ENCODE measurements at places on chromosomes 1 and 21.

DNA sequence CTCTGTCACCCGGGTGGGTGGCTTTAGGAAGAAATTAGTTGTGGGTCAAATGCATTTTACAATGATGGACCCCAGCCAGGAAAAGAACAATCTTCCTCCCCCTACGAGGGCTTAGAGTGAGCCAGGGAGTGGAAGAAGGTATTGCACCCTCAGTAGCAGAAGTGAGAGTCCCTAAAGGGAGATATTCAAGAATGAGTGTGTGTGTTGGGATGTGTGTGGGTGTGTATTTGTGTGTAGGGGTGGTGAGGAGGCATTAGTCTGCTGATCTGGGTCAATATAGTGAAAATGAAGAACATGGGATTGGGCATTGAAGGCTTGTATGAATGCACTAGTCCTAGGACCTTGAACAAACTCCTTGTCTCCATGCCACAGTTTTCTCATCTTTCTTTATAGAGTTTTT is 85.2 kb upstream of the RUNX1 start:
- no peak for DNase-seq

- no peak for DNase-seq
Observed at GRCh38 chr21:37075214-37075770, 2.2 kb downstream of the TTC3 start.

GRCh38 chr1:25676488-25676887 is 59.9 kb downstream of the MAN1C1 start:
- DNase-seq, result no peak

DNA sequence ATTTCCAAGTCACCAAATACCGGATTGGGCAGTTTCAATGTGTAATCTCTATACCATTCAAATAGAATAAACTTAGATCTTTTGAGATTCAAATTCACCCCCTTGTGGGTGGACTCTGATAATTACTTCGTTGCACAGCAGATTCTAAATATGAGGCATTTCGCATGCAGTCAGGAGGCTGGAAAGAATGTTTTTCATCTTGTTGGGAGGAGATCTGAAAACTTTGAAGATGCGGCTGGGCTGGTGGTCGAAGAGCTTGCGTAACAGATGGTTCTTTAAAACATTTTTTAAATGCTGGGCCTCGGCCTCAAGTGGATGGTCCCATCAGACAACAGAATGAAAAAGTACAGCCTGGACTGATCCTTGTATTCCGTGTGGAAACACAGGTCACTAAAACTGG is 10.4 kb downstream of the NR5A2 start:
- no peak for DNase-seq

- no peak for DNase-seq
Observed at GRCh38 chr1:58528518-58528917, 18.0 kb downstream of the OMA1 start.

GRCh38 chr1:8274352-8274751 is 43.6 kb upstream of the SLC45A1 start:
- no peak for DNase-seq

- DNase-seq, result no peak
Observed at GRCh38 chr1:160776178-160776577, 19.8 kb upstream of the LY9 start.

DNA sequence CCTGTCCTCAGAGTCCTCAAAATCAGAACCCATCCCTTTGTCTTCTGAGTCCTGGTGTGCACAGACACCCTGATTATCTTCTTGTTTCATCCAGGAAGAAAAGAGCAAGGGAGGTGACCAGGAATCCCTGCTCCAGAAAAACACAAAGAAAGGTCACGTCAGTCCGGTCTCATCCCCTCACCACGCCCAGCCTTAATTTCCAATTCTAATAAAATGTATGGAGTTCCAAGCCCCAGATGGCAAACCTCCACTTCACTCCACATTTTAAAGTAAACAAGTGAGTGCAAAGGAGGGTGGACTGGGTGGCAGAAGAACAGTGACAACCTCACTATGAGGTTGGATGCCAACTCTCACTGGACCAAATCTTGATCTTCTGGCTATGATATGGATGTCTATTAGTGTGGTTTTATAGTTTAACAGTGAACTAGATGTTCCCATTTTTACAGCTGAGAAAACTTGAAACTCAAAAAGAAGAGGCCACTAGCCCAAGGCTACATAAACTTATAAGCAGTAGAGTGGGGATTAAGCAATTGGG is 22.0 kb downstream of the ZNF697 start:
- no peak for DNase-seq

GRCh38 chr1:9289090-9289534 is 3.6 kb upstream of the SPSB1 start:
- no peak for DNase-seq

GRCh38 chr1:95382000-95382786 is 148.2 kb downstream of the RWDD3 start:
- no peak for DNase-seq

- no peak for DNase-seq
Observed at GRCh38 chr1:29639156-29639736, 402.9 kb downstream of the PTPRU start.
